ENCODE measurements at places on chromosomes 5 and 9. TPM values are rescaled to one million over a fixed set of nuclear protein-coding genes. Genes with fewer than 3 reads are reported as not detected.

- DNase-seq, result no peak
These were observed 145.7 kb downstream of the EBF1 start for GRCh38 chr5:158953929-158954534.

DNA sequence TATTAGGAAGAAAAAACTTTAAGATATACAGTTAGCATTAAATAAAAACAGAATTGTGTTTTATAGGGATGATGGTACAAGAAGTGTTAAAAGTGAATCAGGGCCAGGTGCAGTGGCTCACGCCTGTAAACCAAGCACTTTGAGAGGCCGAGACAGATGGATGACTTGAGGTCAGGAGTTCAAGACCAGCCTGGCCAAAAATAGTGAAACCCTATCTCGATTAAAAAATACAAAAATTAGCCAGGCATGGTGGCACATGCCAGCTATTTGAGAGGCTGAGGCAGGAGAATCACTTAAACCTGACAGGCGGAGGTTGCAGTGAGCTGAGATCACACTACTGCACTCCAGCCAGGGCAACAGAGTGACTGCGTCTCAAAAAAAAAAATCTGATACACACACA is 282.9 kb upstream of the ATP10B start:
- no peak for DNase-seq

DNA sequence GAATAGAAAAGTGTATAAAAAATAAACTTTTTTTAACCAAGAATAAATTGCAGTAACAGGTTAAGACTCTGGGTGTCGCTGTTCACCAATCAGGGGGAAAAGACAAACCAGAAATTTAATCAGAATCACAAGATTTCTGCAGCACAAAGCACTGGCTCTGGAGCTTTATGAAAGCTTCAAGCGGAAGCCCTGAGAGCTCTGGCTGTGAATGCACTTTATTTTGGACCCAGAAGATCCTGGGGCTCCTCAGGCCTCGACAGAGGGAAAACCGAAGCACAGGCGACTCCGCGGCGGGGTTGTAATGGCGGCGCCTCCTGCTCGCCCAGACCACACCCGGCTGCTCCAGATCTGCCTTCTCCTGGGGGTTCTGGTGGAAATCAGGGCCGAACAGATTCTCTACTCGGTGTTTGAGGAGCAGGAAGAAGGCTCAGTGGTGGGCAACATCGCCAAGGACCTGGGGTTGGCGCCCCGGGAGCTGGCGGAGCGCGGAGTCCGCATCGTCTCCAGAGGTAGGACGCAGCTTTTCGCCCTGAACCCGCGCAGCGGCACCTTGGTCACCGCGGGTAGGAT is at the start of gene PCDHGA4:
TSS of gene PCDHGA4 (plus strand) at position 122 of the 570 bp plus-strand sequence. CDS start at position 209, 87 bp downstream.
- no peak for DNase-seq

DNA sequence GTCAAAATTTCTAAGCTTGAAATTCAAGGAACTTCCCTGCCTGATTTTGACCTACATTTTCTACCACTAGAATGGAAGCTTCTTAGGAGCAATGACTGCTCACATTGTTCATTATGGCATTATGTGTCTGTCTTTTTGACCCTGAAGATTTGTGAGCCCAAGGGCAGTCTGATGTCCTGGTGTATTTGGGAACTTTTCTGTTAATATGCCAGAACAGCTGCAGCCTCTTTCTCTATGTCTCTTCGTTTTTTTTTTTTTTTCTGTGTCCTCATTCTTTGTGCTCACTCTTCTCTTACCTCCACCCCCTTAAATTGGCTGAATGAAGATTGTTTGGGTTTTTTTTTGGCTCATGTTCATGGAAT is 34.8 kb upstream of the TMC1 start:
- no peak for DNase-seq

GRCh38 chr9:77508396-77508795 is 139.7 kb downstream of the GNA14 start:
- DNase-seq, result no peak

DNA sequence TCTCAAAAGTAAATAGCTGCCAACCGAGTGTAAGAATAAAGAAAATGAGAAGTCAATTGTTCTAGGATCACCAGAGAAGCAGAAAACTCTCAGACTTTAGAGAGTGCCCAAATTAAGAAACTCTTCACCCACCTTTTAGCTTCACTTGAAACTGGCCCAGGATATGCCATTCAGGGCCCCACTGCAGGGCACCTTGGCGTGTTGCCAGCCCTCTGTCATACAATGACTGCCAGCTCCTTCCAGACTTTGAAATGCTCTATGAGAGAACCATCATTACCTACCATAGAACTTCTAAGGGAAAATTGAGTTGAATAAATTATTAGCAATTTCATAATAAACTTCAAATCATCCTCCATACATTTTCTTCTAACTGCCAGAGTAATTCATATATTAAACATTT is 240.5 kb downstream of the CETN3 start:
- no peak for DNase-seq

DNA sequence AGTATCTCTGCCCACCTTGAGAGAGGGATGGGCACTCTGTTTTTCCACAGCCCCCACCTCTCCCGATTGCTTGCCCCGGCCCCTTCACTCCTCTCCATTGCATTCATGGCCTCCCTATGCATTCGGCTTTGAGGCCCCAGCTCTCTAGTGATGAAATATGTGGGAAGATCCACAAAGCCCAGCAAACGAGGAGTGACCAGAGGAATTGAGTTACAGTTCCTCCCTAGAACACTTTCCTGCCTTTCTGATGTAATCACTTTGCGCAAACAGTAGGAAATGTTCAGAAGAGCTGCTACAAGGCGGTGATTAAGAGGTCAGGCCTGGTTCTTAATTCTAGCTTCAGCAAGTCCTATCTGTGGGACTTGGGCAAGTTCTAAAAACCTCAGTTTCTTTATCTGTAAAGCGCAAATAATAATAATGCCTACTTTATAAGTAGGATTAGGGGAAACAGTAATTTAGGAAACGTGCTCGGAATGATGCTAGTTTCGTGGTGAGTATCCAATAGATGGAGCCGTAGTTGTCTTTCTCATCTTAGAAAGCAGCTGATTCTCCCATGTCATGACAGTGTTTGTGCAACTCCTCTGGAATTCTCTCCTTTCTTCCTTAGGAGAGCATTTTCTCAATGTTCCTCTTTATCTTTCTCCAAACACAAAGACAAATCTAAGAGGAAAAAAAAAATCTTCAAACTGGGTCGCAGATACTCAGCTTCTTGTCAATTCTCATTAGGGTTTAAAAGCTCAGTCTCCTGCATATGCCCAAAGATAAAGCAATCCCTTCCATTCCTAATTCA is 99.5 kb upstream of the MSX2 start:
- no peak for DNase-seq

DNA sequence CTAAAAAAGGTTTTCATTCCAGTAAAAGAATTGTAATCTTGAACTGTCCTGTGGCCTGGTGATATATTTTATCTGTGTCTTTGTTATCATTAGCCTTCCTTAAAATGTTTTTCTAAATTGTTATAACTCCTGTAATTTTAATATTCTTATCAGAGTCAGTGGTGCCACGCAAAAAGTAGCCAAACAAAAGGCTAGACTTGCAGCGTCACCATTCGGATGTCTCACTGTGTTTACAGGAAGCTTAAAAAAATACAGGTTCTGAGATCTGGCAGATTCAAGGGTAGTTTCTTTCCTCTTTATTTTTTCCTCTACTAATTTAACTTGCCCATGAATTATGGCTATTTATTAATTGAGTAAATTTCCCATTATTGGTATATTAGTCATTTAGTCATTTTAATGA is 362.3 kb downstream of the MAT2B start:
- peak; percentile 93 for DNase-seq

- DNase-seq, result no peak
These were observed 1.6 kb upstream of the ASPN start for GRCh38 chr9:92483627-92484545.

DNA sequence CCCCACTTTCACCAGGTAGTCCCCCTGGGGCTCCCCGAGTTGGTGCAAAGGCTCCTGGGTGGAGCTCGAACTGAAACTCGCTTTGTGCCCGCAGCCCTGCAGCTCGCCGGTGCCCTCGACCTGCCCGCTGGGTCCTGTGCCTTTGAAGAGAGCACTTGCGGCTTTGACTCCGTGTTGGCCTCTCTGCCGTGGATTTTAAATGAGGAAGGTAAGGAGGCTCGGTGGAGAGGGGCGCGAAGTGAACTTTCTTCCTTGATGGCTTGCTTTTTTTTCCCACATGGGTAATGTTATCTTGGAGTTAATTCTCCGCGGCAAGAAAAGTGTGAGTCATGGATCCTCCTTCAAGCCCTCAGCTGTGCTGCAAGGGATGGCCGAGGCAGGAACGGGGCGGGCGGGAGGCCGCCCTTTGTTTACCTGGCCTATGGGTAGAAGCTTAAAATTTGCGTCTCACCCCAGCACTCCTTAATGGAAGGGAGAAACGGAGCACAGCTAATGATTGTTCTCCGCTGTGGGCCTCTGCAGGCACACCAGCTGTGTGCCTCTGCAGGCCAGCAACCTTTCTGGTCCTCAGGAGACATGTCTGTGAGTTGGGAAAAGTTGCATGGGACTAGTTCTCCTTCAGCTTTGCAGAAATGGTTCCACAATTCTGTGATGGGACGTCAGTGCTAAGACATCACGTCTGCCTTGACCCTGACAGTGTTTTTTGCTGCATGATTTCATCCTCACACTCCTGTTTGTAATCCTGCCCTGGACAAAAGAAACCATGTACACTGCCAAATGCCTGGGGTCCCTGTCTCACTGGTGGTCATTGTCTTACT is 1.1 kb downstream of the MAMDC2 start:
- DNase-seq, result no peak

DNA sequence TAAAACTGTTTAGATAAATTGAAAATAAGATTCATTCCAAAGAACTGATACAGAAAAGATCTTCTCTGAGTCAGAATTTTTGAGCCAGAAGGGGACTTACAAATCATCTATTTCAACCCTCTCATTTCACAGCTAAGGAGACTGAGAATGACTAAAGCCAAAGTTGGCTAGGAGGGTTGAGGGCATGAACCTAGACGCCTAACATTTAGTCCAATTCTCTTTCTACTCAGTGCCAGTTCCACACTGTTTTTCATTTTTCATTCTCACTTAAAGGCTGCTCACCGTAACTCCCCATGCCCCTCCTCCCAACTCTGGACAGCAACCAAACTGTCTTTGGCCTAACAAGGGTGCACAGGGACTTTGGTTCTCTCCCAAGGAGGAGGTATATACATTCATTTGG is 364.0 kb downstream of the NDUFS4 start:
- DNase-seq, result no peak

GRCh38 chr9:136520053-136520540 is 25.8 kb downstream of the NOTCH1 start:
- DNase-seq, result no peak

- no peak for DNase-seq
These were observed 170.4 kb downstream of the FOCAD start for GRCh38 chr9:20854444-20854843.

- DNase-seq, result no peak
These were observed 839 bp downstream of the GABRG2 start for GRCh38 chr5:162068412-162068811.

- no peak for DNase-seq
These were observed 122.8 kb upstream of the TBC1D2 start for GRCh38 chr9:98378206-98378780.

- DNase-seq, result no peak
These were observed 52.2 kb downstream of the LURAP1L start for GRCh38 chr9:12826924-12827565.

DNA sequence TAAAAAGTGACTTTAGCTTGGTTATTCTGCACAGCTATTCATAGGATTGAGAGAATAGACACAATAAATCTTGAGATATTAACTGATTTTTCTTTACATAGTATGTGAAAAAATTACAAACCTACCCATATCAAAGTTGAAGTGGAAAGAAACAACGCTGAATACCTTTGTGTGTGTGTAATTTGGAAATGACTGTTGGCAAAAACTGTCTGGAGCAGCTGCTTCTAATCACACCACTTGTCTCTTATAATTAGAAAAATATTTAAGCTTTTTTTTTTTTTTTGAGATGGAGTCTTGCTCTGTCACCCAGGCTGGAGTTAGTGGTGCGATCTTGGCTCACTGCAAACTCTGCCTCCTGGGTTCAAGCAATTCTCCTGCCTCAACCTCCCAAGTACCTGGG is 110.8 kb upstream of the POC5 start:
- no peak for DNase-seq

GRCh38 chr5:110086658-110087388 is 397.1 kb downstream of the MAN2A1 start:
- no peak for DNase-seq

SV2C gene
- total RNA-seq, result not detected

WNK2 gene
- not detected for total RNA-seq

IL5 gene
- total RNA-seq, result not detected

LEAP2 gene
- total RNA-seq, result 0.67 TPM

EDIL3 gene
- total RNA-seq, result 8.6 TPM

GABRA6 gene
- not detected for total RNA-seq

FYB1 gene
- total RNA-seq, result not detected

CAMK4 gene
- total RNA-seq, result 2.2 TPM

SOHLH1 gene
- total RNA-seq, result not detected

ICE1 gene
- total RNA-seq, result 33.8 TPM

IL3 gene
- total RNA-seq, result not detected

NME5 gene
- 1.1 TPM for total RNA-seq

RGS7BP gene
- total RNA-seq, result 7.3 TPM

Measured in pulmonary artery endothelial cell (primary cell).